NCI-H146 (cell line): ENCODE measurements at places on chromosomes 16 and 17.

DNA sequence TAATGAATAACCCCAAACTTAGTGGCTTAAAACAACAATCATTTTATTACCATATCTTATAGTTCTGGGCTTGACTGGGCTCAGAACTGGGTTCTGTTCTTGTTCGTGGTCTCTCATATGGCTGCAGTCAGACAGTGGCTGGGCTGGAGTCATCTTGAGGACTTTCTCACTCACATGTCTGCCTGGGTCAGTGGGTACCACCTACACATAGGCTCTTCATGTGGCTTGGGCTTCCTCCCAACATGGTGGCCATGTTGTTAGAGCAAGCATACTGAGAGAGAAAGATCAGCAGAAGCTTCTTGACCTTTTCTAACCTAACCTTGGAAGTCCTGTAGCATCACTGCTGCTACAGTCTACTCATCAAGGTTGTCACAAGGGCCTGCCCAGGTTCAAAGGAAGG, 158.6 kb upstream of the SDK2 start:
- DNase-seq = no peak

DNA sequence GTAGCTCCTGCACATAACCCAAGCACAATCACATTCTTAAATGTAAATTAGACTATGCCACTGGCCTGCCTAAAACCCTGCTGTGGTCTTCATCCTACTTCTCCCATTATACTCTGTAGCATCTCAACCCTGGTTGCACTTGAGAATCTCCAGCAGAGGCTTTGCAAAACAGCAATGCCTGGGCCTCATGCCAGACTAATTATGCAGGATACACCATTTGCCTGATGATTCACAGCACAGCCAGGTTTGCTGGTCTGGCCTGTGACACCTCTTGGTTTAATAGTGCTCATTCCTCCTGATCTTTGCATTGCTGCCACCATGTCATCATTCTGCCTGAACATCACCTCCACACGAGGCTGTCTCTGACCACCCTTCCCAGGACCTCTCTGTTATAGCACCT, 491.9 kb upstream of the TOM1L1 start:
- no peak for DNase-seq

- no peak for DNase-seq
Measured at GRCh38 chr17:14078027-14078426, 8.7 kb downstream of the COX10 start.

DNA sequence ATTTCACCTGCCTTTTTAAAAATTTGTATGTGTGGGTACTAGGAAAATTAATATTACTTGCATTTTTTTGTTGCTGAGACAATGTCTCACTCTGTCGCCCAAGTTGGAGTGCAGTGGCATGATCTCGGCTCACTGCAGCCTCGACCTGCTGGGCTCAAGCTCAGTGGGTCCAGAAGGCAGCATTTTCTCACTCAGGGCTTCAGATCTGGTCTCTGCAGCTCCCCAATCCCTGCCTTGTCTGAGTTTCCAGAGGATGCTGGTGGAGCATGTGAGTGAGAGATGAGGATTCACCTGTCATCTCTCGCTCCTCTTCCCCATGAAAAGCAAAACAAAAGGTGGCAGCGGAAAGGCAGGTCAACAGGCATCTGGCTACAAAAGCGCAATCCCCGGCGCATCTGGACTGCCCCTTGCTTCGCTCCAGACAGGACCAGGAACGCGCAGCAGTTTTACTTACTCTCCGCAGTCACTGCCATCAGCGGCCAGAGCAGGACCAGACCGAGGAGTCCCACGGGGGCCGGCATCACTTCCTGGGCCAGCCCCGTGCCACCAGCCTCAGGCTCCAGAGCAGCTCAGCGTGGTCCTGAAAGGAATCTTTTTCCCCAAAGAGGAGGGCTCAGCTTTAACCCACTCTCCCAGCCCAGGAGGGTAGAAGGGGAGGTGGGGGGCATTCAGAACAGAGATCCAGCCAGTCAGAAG, 59.9 kb downstream of the LITAF start:
- peak; percentile 45 for DNase-seq

DNA sequence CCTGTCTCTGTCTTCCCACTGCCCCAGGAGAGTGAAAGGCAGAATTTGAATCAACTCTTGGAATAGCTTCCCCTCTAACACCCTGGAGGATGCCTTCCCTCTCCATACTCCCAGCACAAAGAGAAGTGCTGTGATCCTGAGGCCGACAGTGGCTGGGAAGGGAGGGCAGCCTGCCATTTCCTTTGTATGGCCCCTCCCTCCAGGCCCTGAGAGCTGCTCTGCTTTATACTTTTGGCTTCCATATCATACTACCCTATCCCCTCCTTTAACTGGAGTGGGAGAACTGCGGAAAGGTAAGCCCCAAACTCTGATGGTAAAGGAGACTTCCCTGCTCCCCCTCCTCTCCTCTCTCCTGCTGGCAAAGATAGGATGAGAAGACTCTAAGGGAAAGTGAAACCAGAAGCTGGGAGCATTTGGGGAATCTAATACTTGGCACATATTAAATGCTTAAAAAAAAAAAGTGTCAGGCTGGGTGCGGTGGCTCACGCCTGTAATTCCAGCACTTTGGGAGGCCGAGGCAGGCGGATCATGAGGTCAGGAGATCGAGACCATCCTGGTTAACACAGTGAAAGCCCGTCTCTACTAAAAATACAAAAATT, 4.1 kb upstream of the MED24 start:
- DNase-seq = no peak
